WERI-Rb-1 (cell line): ENCODE measurements at places on chromosomes 12 and 14.
A peak's percentile ranks its signal among the peaks of the same experiment; 100 is the strongest.

GRCh38 chr14:57962325-57963035, 96.6 kb upstream of the SLC35F4 start:
- DNase-seq: peak; percentile 52

DNA sequence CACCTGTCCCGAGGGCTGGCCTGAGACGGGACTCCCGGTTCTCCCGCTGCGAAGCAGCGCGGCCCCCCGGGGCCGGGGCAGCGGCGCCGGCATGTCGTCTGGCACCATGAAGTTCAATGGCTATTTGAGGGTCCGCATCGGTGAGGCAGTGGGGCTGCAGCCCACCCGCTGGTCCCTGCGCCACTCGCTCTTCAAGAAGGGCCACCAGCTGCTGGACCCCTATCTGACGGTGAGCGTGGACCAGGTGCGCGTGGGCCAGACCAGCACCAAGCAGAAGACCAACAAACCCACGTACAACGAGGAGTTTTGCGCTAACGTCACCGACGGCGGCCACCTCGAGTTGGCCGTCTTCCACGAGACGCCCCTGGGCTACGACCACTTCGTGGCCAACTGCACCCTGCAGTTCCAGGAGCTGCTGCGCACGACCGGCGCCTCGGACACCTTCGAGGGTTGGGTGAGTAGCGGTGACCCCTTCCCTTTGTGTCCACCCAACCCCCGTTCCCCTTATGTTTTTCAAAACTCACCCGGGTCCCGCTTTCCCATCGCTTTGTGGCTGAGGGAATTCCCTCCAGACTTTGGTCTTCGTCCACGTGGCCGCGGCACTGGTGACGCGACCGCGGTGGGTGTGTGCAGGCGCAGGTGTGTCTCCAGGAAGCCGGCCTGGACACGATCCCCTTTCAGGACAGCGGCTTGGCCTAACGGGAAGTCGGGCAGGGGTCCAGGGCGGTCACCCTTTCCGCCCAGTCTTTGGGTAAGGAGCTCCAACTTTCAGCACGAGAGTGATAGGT, 826 bp downstream of the PRKCH start:
- DNase-seq: no peak

DNA sequence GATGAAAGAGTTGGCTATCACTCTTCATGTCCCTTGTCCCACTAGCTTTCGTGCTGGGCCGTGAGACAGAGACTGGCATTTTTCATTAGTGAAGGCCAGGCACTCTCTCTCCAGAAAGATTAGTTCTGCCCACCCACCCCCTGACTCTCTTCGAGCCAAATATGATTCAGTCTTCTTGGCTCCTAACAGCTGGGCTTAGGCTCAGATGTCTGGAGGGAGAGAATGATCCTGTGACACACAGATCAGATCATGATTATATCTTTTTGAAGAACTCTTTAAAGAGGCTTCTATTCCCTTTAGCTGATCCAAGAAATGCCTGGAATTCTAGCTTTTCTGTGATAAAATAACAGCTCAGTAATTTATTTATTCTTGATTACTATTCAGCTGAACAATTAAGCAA, 5.2 kb upstream of the GNG2 start:
- DNase-seq: no peak

DNA sequence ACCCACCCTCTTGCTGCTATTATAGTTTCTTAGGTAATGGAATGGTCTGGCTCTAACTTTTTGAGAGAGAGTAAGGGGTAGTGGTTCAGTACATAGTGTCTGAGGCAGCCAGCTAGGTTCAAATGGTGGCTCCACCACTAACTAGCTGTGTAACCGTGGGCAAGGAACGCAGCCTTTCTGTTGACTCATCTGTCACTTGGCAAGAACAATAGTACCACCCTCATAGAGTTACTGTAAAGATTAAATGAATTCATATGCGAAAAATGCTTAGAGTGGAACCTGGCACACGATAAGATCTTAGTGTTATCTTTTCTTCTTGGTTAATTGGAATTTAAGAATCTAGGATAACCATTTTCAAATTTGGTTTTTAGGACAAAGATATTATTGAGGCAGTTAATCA, 14.0 kb downstream of the CCDC62 start:
- no peak for DNase-seq

DNA sequence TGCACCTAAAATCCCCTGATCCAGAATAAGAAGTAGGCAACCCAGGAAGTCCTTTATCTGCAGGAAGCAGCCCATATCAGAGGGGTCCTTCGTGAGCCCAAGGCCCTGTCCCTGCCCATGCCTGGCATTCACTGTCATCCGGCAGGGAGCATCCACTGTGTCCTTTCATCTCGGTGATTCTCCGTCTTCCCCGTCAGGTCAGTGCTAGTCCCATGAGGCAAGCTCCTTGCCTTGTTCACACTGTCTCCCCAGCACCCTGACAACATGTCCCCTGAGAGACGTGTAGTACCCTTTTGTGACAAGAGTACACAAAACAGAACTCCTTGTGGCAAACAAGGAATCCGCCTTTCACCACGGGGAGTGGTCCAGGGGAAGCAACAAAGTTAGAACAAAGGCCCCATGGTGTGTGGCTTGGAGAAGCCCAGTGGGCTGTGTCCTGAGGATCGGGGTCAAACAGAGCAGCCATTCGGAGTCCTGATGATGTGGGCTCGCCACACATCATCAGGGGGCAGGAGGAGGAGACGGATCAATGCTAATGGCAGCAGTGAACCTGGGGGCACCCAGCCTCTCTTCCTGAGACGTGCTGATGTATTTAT, 112.1 kb downstream of the DICER1 start:
- DNase-seq: no peak

GRCh38 chr14:68359022-68359836, 433.6 kb downstream of the ZFP36L1 start:
- DNase-seq: no peak

- DNase-seq: peak; percentile 88
Observed at GRCh38 chr14:56491299-56492285, 88.0 kb upstream of the TMEM260 start.

DNA sequence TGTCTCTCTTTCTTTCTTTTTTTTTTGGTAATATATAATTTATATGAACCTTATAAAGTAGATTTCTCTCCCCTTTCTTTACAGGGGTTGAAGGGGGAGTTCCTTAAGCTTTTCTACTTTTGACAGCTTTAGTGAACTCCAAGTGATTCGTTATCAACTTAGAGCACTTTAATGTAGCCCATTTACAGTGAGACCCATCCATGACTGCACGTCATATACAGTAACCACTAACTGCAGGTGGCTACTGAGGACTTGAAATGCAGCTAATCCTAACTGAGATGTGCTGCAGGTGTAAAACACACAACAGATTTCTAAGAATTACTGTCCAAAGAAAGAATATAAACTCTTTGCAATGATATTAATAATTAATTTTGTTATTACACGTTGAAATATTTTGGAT, 582 bp downstream of the LRRIQ1 start:
- DNase-seq: no peak

- no peak for DNase-seq
Observed at GRCh38 chr12:121784460-121784859, 9.0 kb downstream of the RHOF start.

GRCh38 chr14:61478971-61479473, 157.6 kb downstream of the PRKCH start:
- DNase-seq: no peak

GRCh38 chr12:50215033-50215432, 47.9 kb upstream of the CERS5 start:
- no peak for DNase-seq

DNA sequence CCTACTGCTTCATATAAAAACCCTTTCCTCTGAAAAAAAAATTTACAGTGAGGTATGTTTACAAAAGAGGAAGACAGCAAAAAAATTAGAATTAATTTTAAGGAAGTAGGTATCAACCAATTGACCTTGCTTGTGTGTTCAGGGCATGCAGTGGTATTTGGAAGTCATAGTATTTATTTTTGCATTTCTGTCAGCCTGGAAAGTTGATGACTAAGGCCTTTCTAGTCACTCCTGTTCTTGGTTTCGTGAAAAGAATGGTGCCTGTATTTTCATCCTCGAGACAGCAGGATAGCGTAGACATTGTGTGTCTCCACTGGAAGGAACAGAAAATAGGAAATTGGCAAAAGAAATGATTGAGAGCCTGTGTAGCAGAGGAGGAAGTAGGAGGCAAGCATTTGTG, 24.5 kb downstream of the SLC16A7 start:
- no peak for DNase-seq

GRCh38 chr14:104172880-104173279, 34.5 kb downstream of the KIF26A start:
- DNase-seq: no peak

GRCh38 chr12:14655284-14655683, 41.1 kb downstream of the GUCY2C start:
- no peak for DNase-seq

DNA sequence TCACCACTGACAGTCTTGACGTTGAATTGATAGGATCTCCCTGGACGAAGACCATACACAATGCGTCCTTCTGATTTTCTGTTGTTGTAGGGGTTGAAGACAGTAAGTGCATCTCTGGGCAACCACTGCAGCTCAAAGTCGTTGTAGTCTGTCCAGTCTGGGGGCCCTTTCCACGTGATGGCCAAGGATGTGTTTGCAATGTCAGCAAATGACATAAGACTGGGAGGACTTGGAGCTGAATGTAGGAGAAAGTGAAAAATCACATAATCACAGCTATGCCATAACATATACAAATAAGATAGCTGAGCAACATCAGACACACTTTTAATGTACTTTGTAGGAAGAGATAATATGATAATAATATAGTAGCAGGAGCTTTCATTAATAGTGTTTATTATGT, 77.8 kb downstream of the PTPRB start:
- DNase-seq: no peak

- DNase-seq: no peak
Observed at GRCh38 chr14:76941544-76941943, 87.0 kb downstream of the IRF2BPL start.

- DNase-seq: peak; percentile 88
Observed at GRCh38 chr14:57066887-57067513, 201.7 kb downstream of the EXOC5 start.

GRCh38 chr14:75452324-75452723, 24.5 kb downstream of the JDP2 start:
- no peak for DNase-seq

- no peak for DNase-seq
Observed at GRCh38 chr14:61192989-61193388, 88.1 kb downstream of the TMEM30B start.

DNA sequence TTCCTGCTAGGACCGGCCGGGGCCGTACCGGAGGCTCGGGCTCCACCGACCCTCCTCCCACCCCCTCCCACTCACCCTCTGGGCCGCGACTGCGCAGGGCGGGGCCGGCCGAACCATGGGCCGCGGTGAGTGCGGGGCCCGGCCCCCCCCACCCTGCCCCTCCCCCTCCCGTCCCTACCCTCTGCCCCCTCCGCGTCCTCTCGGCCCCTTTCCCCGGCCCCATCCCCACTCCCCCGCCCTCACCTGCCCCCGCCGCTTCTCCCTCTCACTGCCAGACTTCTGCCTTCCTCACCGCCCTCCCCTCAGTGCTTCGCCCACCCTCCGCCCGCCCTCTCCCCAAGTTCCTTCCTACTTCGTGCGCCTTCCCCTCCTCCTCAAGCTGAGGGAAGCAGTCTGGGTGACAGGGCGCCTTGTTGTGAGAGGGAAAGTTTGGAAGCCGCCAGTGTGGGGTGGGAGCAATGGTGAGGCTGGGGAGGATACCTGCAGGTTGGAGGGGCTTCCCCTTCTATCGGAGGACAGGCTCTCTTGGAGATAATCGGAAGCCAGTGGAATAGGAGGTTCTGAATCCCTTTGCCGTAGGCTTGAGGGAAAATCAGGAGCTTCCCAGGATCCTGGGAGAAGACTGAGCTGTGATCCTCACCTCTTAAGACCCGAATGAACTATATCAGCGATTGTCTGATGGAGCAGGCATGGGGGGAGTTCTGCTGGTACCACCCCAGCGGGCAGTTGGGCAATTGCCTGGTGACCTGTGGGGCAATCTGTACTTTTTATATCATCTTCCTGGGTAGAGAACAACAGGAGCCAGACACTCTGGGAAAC, 472 bp downstream of the MBD6 start:
- DNase-seq: peak; percentile 67
